Fibroblast of lung (primary cell): ENCODE measurements at places on chromosomes 16 and 17.

DNA sequence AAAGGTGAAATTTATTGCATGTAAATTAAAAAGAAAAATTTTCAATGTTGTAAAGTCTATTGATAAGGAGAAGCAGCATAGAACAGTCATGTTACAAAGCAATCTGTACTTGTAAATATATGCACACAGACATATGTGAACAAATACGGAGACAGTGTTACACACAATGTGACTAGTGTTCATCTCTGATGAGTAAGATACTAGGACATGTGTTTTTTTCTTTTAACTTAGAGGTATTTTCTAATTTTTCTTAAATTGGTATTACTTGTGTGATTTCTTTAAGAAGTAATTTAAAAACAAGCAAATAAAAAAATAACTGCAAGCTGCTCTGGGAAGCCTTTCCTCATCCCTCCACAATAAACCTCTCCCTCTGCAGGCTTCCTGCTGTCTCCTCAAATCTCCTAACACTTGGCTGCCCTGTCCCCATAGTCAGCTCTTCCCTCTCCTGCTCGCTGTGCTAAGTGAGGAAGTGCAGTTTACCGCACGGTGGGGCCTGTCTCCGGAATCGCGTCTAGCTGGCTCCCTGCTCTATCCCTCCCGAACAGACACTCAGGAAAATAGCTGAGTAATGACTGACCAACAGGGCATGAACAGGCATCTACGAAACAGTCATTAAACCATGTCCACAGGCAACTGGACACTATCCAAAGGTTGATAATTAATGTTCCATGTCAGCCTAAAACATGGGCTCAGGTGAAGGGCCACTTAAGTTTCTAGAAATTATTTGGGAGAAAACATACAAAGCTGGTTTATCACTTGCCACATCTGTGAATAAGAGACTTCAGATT lies 35.9 kb downstream of the CMTM4 start:
- peak; percentile 74 for DNase-seq

GRCh38 chr17:55521186-55521585 lies 9.9 kb upstream of the SMIM36 start:
- DNase-seq = no peak

DNA sequence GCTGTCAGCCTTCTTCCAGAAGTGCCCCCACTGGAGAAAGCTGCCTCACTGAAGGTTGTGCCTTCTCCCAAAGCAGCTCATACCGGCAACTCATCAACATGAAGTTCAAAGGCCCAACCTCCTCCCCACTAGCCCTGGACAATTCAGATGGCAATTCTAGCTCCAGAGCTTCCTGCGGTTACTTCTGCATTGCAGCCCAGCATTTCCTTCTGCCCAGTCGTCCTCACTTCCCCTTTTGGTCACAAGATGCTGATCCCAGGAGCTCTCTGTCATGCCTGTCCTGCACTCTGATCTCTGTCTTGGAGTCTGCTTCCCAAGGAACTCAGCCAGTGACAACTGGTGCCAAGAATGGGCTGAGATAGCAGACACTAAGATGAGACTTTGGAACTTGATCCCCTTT lies 178.2 kb upstream of the SOX9 start:
- no peak for DNase-seq

GRCh38 chr17:81022344-81022676 lies 12.6 kb upstream of the BAIAP2 start:
- DNase-seq = no peak

DNA sequence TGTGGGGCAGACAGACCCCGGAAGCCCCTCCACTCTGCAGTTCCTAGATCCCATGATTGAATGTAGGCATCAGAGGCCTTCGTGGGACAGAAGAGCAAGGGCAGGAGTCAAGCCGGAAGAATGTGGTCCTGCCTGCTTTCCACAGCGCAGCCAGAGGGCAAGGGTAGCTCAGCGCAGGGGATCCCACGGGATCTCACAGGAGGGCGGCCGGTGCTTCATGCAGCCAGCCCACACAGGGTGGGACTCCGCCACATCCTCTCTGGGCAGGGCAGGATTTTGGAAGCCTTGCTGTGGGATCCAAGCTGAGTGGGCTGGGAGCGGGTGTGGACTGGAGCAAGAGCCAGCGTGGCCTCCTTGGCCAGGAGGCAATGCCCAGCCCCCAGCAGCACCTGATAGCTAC lies 13.0 kb downstream of the KATNB1 start:
- DNase-seq = no peak

- DNase-seq = no peak
Measured at GRCh38 chr16:35398180-35398579, 1938.8 kb downstream of the TP53TG3F start.

DNA sequence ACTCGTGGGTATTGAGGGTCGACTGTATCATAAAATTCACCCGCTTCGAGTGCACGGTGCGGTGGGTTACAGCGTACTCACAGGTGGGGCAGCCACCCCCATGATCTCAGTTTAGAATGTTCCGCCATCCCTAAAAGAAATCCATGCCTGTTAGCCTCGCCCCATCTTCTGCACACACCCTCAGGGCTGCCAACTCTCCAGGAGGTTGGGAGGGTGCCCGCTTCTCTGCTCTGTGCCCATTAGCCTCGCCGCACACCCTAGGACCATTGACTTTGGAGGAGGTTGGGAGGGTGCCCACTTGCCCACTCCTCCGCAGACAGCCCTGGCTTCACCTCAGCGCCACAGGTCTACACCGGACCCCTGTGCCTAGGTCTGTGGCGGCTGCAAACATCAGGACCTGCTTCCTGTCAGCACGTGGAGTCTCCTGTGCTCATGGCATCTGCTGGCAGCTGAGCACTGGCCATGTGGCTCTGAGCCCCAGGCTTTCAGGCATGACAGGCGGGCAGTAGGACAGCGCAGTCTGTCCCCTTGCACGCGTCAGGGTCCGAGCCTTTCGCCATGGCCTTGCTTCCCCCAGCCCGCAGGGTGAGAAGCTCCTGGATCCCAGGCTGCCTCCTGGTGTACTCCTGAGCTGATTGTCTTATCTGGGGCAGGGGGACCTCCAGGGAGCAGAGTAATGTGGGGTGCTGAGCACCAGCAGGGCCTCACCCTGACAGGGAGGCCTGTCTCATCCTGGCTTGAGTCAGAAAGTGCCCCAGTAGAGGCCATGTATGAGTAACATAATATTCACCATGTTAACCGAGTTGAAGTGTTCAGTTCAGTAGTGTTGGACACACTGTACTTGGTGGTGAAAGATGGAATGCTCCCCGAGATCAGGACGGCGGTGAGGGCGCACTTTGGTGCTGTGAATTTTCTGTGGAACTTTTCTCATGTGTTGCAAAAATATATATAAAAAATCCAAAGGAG lies 21.9 kb downstream of the NME3 start:
- no peak for DNase-seq

DNA sequence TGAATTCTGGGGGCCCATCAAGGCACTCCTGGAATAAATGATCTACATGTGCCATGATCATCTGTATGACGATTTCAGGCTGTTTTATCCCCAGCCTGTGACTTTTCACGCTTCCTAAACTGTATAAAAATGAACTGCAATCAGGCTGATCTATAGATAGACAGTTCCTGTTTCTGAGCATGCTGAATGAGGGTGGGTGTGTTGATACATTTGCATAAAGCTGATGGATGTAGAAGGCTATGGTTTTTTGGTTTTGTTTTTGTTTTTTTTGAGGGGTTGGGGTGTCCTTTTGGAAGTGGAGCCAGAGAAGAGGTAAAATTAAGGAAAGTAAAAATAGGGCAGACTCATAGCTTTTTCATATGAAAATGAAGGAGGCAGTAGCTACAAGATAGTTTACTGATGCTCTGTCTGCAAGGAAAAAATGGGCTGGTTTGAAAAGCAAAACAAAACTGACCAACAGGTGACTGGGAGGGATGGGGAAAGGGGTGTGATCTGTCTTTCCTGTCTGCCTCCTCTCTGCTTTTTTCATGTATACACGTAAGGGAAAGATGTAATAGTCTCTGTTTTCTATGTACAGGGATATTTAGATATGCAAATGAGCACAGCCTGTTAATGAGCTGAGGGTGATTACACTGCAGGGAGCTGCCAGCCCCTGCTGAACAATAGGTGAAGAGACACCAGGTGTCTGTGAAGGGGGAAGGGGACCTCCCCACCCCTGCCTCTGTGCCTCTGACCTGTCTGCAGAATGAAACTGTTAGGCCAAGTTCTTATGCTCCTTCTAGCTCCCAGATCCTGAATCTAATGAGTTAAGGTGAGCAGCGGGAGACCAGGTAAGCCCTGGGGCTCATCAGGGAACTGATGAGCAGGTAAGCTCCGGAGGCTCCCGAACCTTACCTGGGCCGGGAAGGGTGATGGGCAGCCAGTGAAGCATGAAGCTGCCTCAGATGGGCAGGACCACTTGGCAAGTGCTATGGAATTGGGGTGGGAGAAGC lies 46.6 kb upstream of the LYRM9 start:
- no peak for DNase-seq

DNA sequence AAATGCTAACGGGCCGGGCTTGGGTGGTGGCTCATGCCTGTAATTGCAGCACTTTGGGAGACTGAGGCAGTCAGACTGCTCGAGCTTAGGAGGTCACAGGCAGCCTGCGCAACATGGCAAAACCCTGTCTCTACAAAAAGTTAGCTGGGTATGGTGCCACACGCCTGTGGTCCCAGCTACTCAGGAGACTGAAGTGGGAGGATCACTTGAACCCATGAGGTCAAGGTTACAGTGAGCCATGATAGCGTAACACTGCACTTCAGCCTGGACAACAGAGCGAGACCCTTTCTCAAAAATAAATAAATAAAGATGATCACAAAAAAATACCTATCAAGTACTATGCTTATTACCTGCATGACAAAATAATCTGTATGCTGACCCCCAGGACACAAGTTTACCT lies 46.3 kb upstream of the INTS2 start:
- no peak for DNase-seq
